ENCODE measurements at places on chromosomes 6 and 20. TPM values are rescaled to one million over a fixed set of nuclear protein-coding genes. Genes with fewer than 3 reads are reported as not detected.

TP53INP2 gene
- total RNA-seq = 4.2 TPM

DNA sequence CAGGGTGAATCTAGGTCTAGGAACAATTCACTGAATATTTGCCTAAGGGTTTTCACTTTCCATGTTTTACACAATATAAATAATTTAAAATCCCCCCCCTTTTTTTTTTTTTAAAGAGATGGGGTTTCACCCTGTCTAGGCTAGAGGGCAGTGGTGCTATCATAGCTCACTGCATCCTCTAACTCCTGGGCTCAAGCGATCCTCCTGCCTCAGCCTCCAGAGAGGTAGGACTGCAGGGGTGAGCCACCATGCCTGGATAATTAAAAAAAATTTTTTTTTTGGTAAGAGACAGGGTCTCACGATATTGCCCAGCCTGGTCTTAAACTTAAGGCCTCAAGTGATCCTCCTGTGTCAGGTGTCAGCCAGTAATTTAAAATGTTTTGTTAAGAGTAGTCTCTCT lies 17.8 kb downstream of the QKI start:
- DNase-seq = no peak

GRCh38 chr6:84791233-84791632 lies 26.8 kb upstream of the TBX18 start:
- DNase-seq = no peak

GRCh38 chr20:44997668-44998067 lies 31.4 kb downstream of the STK4 start:
- no peak for DNase-seq

DNA sequence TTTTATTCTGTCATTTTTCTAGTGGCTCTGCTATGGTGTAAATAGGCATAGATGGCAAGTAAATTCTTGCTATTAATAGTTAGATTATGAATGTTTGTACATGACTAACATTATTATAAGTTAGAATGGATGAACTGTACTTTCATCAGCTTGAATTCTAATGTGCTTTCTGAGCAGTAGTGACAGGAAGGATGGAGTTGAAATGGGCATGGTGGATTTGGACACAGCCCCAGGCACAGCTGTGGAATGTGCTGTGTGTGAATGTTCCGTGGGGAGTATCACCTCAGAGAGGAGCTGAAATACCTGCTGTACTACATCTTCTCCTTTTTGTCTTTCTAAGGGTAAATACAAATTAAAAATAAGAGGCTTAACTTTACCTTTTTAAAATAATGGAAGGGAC lies 66.8 kb downstream of the FBXO5 start:
- no peak for DNase-seq
